ENCODE measurements at places on chromosomes 13 and 19. TPM values are rescaled to one million over a fixed set of nuclear protein-coding genes. Genes with fewer than 3 reads are reported as not detected.

Gene CEACAM7
- total RNA-seq = not detected

Gene FAAP24
- total RNA-seq = 6.7 TPM

Gene PLIN5
- total RNA-seq = not detected

Gene SUPT5H
- total RNA-seq = 141 TPM

DNA sequence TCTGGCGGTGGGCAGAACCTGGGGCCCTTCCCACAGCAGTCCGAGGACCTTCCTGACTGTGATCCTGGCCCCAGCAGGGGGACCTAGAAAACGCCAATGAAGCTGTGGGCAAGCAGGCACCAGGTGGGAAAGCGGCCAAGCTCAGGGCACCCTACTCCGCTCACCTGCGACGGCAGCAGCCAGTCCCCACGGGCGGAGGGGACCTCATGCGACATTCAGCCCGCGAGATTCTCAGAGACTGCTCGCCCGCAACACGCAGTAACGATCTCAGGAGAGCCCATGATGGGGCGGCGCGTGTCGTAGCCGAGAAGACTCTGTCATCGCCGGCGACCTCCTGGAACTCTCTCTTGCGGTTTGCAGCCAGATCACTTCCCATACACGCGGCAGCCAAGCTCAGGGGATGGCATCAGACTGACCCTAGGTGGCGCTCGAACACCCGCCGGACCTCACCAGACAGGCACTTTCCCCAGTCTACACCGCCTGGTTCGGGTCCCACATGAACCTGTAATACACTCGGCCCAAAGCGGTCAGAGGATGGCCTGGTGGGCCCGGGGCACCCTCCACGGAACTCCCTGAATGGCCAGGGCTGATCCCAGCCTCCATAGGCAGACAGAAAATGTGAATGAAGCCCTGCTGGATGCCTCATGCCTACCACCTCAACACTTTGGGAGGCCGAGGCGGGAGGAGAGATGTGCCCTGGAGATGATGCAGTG lies 26.5 kb downstream of the MAN2B1 start:
- H3K36me3 ChIP-seq = peaks cover 28% of the 10 kb centered on the region
- peak; percentile 96 for DNase-seq
- peaks cover 23% of the 10 kb centered on the region for H3K4me1 ChIP-seq
- H3K27me3 ChIP-seq = no peaks in the 10 kb centered on the region
- peak overlapping the region; percentile 84 for H3K27ac ChIP-seq

DNA sequence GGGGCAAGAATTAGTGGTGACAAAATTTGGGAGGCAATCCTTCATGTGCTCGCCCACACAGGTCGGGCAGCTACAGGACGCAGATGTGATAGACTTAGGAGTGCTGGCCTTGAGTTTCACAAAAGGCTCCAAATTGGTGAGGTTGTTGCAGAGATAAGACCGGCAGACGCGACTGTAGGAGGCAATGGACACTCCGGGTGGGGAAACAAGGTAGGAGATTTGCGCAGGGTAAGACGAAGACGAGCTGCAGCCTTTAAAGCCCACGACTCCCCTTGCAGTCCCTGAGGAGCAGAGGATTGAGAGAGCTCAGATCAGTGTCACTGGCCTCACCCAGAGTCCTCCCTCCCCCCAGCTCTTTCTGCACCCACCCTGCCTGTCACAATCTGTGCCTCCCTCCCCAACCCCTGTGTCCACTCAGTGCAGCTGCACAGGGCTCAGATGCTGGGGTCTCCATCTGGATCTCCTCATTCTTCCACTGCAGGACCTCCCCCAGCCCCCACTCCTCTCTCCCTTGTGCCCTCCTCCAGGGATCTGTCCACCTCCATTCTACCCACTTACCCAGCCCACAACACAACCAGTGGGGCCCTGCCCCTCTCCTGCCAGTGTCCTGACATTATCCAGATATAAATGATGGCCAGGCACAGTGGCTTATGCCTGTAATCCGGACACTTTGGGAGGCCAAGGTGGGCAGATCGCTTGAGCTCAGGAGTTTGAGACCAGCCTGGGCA lies 6.3 kb downstream of the LYPD4 start:
- no peaks in the 10 kb centered on the region for H3K36me3 ChIP-seq
- peaks cover 20% of the 10 kb centered on the region for H3K27me3 ChIP-seq
- no peak overlapping the region for H3K27ac ChIP-seq
- DNase-seq = no peak
- H3K4me3 ChIP-seq = no peak overlapping the region

- H3K27me3 ChIP-seq = no peaks in the 10 kb centered on the region
- H3K36me3 ChIP-seq = no peaks in the 10 kb centered on the region
- no peaks in the 10 kb centered on the region for H3K4me1 ChIP-seq
- H3K27ac ChIP-seq = no peak overlapping the region
- DNase-seq = no peak
Measured at GRCh38 chr13:107678075-107678689, 537.2 kb downstream of the LIG4 start.

- no peak overlapping the region for H3K27ac ChIP-seq
- H3K36me3 ChIP-seq = no peaks in the 10 kb centered on the region
- H3K27me3 ChIP-seq = no peaks in the 10 kb centered on the region
- no peak overlapping the region for H3K4me3 ChIP-seq
Measured at GRCh38 chr13:113050734-113051431, 54.7 kb upstream of the F7 start.

GRCh38 chr13:21016487-21016886 lies 44.9 kb downstream of the LATS2 start:
- no peaks in the 10 kb centered on the region for H3K27me3 ChIP-seq
- peak overlapping the region; percentile 1 for H3K4me3 ChIP-seq
- no peak for DNase-seq
- no peaks in the 10 kb centered on the region for H3K36me3 ChIP-seq
- peaks cover 18% of the 10 kb centered on the region for H3K4me1 ChIP-seq

GRCh38 chr13:35836446-35836845 lies 294.7 kb downstream of the DCLK1 start:
- no peaks in the 10 kb centered on the region for H3K4me1 ChIP-seq
- H3K36me3 ChIP-seq = no peaks in the 10 kb centered on the region
- peaks cover 1% of the 10 kb centered on the region for H3K27me3 ChIP-seq
- no peak overlapping the region for H3K27ac ChIP-seq
- DNase-seq = no peak

Measured in activated CD8-positive, alpha-beta T cell treated with anti-CD3 and anti-CD28 coated beads for 36 hours (primary cell).